Left ventricle myocardium inferior (tissue), 1 donor: ENCODE measurements at places on chromosomes 11 and 22.
A peak's percentile ranks its signal among the peaks of the same experiment; 100 is the strongest.

DNA sequence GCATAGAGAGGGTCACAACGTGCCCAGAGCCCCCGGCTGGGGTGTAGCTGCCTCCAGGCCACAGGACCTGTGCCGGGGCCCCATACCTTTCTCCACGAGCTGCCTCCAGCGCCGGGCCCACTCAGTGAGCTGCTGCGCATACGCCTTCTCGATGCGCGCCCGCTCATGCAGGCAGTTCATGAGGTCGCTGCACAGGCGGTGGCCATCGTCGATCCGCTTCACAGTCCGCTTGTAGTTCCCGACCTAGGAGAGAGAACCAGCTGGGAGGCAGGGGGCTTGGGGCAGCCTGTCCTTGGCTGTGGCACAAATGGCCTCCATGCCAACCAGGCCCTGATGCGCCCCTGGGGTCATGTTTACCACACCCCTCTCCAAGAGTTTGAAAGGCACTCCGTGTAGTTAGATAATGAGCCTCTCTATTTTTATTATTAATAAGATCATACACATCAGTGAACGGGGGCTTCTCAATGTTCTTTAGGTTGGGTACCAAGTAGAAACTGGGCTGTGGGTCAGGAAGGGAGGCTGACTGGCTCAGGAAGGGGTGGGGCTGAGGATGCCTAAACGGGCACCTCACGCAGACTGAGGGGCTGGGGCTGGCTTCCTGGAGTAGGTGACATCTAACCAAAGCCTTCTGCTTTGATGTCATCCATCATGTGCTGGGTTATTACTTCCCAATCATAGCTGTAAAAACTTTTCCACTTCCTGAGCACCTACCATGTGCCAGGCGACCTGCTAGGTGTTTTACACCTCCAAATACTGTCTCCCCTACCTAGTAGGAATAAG lies 36.5 kb upstream of the ARFGAP3 start:
- no peak for DNase-seq

- no peak for DNase-seq
These were observed 30.4 kb downstream of the NEAT1 start for GRCh38 chr11:65452806-65453490.

- DNase-seq: peak; percentile 38
These were observed 16.2 kb downstream of the PIWIL3 start for GRCh38 chr22:24758164-24758799.

DNA sequence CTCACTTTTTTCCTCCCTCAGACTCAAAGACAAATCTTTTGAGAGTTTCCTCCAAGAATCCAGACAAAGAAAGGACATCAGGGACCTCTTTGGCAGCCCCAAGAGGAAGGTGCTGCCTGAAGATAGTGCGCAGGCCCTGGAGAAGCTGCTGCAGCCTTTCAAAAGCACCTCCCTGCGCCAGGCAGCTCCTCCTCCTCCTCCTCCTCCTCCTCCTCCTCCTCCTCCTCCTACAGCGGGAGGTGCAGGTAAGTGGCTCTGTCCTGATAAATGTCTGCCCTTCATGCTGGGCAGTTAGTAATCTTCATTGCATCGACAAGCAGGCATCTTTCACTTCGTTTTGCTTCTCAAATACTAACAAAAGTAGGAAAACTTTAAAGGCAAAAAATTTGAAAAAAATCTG lies 82.8 kb upstream of the PARVA start:
- DNase-seq: no peak

GRCh38 chr11:68437927-68438657 lies 22.5 kb upstream of the PPP6R3 start:
- no peak for DNase-seq

DNA sequence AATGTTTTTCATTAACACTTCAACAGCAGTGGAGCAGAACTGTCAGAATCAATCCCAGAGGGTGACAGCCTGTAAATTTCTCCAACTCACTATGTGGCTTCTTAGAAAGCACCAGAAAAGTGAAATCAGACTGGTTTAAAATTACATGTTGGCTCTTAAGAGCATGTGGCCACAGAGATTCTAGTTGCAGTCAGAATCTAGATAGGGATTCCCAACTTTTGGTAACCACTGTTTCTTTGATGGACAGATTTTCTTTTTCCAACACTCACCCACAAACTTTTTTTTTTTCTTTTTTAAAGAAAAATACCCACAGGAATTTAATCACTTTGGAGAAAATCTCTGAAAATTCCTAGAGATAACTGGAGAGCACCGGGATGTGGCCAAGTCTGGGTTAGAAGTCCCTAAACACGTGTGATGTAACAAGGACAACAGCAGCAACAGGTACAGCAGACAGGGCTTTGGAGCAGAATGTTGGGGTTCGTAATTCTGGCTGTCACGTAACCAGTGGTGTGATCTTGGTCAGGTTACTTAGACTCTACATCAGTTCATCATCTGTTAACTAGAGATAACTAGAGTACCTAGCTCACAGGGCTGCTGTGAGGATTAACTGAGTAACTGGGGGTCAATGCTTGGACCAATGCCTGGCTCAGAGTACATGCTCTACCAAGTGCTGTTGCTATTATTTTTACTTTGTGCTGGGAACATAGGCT lies 100.1 kb downstream of the NAT10 start:
- DNase-seq: no peak

DNA sequence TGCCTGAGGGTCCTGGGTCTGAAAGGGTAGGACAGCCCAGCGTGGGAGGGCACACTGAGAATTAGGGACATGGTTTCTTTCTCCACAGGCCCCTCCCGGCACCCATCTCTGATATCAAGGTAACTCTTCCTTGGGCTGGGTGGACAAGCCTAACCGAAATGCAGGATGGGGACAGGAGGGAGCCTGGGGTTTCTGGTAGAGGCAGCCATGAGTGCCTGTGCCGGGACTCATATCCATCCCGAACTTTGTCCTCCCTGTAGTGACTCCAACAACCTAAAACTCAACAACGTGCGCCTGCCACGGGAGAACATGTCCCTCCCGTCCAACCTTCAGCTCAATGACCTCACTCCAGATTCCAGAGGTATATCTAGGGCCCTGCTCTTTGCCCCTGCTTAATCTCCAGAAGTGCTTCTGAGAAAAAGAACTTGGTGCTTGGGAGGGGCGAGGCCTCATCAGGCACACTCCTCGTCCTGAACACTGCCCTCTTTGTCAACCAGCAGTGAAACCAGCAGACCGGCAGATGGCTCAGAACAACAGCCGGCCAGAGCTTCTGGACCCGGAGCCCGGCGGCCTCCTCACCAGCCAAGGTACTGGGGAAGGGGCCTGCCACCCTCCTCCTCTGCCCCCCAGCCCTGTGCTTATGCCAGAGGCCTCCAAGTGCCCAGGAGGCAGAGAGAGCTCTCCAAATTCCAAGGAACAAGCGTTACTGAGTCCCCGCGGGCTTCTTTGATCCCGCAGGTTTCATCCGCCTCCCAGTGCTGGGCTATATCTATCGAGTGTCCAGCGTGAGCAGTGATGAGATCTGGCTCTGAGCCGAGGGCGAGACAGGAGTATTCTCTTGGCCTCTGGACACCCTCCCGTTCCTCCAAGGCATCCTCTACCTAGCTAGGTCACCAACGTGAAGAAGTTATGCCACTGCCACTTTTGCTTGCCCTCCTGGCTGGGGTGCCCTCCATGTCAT lies 3.1 kb downstream of the TMEM25 start:
- no peak for DNase-seq

DNA sequence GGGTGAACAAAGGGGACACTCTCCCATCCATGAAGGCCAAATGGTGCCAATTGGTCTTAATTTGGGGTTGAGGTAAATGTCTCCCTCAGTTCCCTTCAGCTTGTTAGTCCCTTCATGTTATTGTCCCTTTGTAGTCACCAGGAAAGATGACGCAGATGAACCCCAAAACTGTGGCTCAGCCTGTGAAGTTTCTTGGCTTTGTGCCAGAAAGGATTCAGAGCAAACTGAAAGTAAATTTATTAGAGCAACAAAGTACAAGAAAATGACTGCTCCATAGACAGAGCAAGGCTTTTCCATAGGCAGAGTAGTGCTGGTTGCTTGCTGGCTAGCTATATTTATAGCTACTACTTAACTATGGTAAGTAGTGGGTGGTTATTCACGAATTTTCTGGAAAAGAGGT lies 16.7 kb downstream of the OR4C3 start:
- DNase-seq: no peak

- peak; percentile 73 for DNase-seq
These were observed 48.4 kb downstream of the CDKN1C start for GRCh38 chr11:2837096-2837601.

GRCh38 chr11:2730272-2731129 lies 30.7 kb upstream of the KCNQ1OT1 start:
- DNase-seq: no peak

- DNase-seq: no peak
These were observed 226.3 kb downstream of the OPCML start for GRCh38 chr11:133306019-133306418.

GRCh38 chr22:25722626-25723025 lies 19.4 kb upstream of the MYO18B start:
- DNase-seq: no peak

GRCh38 chr22:49076300-49077035 lies 751.2 kb downstream of the BRD1 start:
- DNase-seq: no peak

DNA sequence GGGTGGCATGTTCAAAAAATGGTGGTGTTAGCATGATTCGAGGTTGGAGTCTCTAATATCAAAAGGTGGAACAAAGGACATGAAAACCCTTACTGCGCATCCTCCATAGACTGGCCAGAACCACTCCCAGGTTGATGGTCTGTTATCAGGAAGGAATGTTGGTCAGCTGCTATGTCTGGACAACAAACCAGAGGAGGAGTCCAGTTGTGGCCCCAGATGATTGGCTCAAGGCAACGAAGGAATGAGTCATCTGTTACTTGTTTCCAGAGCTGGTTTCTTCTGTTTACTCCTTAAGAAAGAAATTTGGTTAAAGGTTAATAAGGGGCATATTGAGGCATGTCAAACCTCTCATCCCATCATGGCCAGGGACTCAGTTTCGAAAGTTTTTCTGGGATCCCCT lies 56.8 kb upstream of the GRIA4 start:
- DNase-seq: no peak

- DNase-seq: no peak
These were observed 14.8 kb upstream of the MUC5B start for GRCh38 chr11:1208144-1208393.

DNA sequence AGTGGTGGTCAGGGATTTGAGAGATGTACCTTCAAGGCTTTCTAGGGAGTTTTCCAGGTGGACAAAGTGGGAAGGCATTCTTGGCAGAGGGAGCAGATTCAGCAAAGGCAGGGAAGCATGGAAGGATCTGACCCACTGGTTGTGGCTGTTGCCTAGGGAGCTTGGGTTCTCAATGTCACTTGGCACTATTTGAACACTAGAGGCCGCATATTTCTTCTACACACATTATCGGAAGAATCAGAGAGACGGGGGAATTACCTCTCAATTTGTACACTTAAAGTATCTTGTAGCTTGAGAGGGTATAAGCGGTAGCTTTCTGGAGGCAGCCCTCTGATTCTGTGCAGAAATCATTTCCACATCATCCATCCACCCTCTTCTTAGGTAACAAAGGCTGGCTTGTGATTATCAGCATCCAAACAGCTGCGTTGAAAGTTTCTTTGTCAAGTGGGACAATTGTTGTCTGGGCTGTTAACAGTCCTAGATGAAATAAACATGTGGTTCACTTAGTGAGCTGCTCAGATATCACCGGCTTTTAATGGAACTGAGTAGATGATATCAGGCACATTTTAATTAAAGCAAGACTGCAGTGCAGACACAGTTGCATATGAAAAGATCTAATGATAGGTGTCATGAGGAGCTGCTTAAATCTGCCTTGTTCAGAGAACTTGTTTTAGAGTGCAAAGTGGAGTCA lies 2.6 kb downstream of the NELL1 start:
- no peak for DNase-seq

- peak; percentile 59 for DNase-seq
These were observed 9.1 kb downstream of the SELENOO start for GRCh38 chr22:50209893-50210292.

GRCh38 chr11:19906126-19906525 lies 193.5 kb downstream of the NAV2 start:
- DNase-seq: no peak

GRCh38 chr22:37164505-37164887 lies 14.8 kb upstream of the IL2RB start:
- no peak for DNase-seq

GRCh38 chr22:21593406-21594232 lies 26.1 kb downstream of the UBE2L3 start:
- peak; percentile 75 for DNase-seq

- no peak for DNase-seq
These were observed 147.0 kb downstream of the TBC1D22A start for GRCh38 chr22:46909237-46910030.

GRCh38 chr11:68256331-68256741 lies 15.4 kb downstream of the C11orf24 start:
- peak; percentile 51 for DNase-seq

DNA sequence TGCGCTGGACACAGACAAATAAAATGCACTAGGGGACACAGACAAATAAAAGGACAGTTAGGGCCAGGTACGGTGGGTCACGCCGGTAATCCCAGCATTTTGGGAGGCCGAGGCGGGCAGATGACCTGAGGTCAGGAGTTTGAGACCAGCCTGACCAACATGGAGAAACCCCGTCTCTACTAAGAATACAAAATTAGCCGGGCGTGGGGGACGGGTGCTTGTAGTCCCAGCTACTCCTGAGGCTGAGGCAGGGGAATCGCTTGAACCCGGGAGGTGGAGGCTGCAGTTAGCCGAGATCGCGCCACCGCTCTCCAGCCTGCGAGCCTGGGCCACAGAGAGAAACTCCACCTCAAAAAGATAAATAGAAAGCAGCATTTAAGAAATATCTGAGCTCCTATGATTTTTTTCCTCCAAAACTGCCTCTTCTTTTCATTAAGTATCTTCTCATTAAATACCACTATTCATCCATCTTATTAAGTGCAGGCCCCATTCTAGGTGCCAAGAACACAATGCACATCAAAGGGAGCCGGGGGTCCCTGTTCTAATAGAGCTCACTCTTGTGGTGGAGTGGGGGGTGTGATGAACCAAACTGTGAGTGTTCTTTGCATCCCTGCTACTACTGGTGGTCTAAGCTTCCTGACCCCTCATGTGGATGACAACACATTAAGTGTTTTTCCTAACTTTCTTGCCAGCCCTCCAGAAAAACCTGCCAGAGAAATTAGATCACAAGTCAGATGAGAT lies 766 bp upstream of the ZNHIT2 start:
- DNase-seq: no peak

DNA sequence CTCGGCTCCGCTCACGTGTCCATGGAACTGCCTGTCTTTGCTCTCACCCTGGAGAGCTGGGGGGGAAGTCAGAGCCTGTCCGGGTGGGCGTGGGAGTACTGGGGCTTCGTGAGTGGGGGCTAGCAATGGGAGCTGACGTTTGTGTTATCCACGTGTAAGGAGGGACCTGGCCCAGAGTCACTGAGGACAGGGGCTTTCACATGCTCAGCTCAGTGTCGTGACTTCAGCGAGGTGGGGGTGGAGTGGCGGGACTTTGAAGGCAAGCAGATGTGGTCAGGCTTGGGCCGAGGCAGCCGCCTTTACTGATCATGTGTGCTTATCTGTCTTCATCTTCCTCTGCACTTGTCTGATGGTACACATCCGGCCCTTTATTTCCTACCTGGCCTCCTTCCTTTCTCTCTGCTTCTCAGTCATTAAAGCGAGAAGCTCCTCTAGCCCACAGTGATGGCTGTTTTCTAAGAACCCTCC lies 113.1 kb upstream of the NNMT start:
- DNase-seq: no peak
